ENCODE measurements at places on chromosomes 7 and 10.

DNA sequence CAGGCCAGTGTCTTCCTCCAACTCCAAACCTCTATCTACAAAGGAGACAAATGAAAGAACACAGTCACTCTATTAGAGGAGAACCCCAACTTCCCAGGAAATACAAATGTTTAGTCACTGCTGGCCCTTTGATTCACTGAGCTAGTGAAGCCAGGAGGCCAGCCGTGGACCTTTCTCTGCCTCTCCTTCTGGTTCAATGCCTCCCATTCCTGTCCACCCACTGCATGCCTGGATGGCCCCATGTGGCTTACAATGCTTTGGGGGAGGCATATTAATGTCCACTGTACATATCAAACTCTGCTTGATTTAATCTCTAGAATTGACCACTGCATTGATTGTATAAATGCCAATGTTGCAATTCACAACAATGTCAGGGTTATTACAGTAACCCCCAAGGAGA lies 687.3 kb downstream of the KCNMA1 start:
- DNase-seq = no peak

DNA sequence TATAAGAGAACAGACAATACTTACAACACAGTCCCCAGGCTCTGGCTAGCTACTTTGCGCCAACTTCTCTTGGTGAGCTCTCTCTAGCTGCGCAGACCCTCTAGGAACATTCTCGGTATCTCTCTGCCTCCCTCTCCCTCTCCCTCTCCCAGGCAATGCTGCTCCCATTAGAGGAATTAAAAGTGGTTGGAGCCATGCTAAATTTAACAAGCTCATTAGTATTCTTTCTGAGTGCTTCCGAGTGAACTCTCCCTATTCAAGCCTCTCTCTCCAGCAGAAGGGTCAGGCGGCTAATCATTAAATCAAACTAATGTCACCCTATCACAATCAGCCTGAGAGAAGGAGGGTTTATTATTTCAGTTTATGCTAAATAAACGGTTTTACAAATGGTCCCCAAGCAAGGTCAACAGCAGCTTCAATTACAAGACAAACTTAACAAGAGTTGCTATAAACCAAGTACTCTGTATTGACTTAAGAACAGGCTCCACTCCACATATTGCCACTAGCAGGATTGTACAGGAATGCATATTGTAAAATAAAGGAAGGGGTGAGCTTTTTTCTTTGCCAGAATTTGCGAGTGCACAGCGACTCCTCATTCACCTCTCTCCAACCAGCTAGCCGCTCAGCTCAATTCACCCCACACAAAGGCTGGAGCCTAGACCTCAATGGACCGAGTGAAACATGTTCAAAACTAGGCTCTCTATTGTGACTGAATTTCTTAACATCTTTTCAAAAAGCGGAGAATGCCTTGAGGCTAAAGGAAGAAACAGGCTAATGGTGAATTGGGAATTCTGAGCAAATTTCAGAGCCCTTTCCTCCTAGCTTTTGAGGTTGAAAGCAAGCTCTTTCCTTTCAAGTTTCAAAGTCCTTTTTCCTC lies 84.4 kb downstream of the GLI3 start:
- no peak for DNase-seq

DNA sequence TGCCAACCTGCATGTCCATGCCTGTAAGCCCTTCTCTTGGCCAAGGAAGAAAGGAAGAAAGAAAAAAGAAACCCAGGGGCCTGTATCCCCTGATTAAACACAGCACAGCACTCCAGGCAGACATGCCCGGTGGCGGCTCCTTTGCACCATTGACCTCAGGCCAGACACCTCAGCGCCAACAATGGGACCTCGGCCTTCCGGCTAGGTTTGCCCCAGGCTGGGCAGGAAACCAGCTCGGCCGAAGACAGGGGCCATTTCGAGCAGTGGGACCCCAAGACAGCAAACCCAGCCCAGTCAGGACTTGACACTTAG lies 2.8 kb downstream of the HOXA10 start:
- no peak for DNase-seq

- no peak for DNase-seq
These were observed 116.3 kb downstream of the PLPP4 start for GRCh38 chr10:120573355-120573754.

GRCh38 chr7:37028909-37029440 lies 304.7 kb upstream of the AOAH start:
- DNase-seq = no peak

GRCh38 chr10:108443636-108444035 lies 1279.1 kb upstream of the SORCS1 start:
- no peak for DNase-seq

- no peak for DNase-seq
These were observed 74.4 kb upstream of the TCF7L2 start for GRCh38 chr10:112875476-112876267.

GRCh38 chr7:24877790-24878311 lies 102.1 kb downstream of the OSBPL3 start:
- DNase-seq = peak; percentile 10

DNA sequence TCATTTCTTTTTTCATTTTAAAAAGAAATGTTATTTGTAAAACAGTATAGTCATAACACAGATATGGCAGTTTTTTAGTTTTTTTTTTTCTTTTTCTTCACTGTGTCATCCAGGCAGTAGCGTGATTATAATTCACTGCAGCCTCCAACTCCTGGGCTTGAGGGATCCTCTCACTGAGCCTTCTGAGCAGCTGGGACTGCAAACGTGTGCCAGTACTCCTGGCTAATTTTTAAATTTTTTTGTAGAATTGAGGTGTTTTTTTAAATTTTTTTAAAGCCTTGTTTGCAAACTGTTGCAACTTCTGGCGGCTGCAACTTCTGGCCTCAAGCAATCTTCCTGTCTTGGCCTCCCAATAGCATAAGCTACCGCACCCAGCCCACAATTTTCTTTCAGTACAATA lies 63.0 kb downstream of the HELLS start:
- DNase-seq = no peak
